ENCODE measurements at places on chromosomes 6 and 20.

DNA sequence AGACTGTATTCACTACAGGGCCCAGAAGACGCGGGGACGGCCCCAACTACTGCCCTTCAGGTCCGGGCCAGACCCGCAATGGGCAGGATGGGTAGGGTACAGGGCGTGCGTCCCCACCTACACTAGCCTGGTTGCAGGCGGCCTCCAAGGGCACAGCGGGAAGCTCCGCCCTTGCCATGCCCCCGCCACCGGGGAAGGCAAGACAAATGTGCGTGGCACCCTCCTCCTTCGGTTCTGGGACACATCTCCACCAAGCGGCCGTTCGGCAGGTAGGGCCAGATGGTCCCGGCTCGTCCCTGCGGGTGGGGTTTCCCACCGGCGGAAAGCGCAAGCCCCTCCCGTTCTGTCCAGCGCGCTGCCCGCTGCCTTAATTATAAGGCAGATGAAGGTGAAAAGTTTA lies 5.6 kb downstream of the NXT1 start:
- no peak for DNase-seq

GRCh38 chr20:57653546-57653900 lies 33.3 kb upstream of the ZBP1 start:
- no peak for DNase-seq

DNA sequence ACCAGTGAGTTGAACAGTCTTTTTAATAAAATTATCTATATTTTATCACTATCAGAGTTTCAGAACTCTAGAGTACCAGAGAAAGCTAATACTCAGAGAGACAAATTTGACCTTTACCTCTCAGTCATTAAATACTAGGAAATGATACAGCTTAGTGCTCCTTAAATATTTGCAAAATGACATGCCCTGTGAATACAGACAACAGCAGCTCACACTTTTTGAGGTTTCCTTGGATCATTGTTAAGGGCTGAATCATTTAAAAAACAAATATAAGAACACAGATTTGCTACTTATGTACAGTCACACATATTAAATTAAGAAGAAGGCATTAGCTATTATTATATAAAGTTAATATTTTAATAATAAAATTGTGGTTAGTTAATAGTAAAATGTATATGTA lies 1158.7 kb upstream of the EYS start:
- no peak for DNase-seq

GRCh38 chr20:25315418-25316210 lies 67.7 kb downstream of the PYGB start:
- no peak for DNase-seq

GRCh38 chr6:31490115-31490873 lies 7.7 kb upstream of the MICB start:
- DNase-seq, result no peak

- no peak for DNase-seq
These were observed 881 bp upstream of the MCM3 start for GRCh38 chr6:52285177-52286068.

DNA sequence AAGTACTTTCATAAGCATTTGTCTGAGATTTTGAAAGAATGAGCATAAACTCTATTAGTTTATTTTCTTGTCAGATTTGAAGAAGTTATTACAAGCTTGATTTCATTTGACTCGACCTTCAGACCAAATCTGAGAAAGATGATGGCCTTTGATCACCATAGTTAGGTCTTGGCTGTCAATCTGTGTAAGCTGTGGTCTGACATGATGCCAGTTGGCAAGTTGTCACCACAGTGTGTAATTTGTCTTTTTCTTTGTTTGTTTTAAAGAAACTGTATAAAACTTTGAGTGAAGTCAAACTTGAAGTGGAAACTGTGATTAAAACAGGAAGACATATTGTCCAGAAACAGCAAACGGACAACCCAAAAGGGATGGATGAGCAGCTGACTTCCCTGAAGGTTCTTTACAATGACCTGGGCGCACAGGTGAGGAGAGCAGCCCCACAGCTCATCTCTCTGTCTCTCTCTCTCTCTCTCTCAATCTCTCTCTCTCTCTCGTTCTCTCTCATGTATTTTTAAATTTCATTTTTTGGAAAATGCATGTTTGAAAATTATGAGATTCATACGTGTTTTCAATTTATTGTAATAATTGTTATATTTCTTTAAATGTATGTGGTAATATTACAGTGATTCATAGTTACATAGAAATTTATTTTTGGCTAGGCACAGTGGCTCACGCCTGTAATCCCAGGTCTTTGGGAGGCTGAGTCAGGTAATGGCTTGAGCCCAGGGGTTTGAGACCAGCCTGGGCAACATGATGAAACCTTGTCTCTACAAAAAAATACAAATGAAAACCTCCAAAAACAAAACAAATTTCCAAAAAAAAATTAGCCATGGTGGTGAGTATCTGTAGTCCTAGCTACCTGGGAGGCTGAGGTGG lies 208.1 kb downstream of the UTRN start:
- DNase-seq, result no peak

DNA sequence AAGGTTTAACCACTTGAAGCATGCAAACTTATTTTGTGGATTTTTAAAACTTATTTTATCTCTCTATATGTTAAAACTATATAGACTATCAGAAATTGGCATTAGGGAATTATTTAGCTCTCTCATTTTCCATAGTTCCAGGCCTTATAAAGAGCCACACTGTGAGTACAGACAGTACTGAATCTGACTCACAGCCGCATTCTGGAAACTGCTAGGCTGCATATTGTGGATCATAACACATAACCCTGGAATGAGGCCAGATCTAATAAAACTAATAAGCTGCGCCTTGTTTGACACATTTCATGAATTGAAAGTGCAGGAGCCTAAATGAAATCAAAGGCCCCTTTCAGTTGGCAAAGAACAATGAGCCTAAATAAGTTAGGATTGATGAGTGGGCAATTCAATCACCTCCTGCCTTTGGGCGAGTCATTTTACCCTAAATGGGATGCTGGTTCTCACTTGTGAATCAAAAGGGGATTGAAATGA lies 308.4 kb downstream of the PACRG start:
- DNase-seq, result no peak
